ENCODE measurements at places on chromosomes 5 and 9.
A peak's percentile ranks its signal among the peaks of the same experiment; 100 is the strongest.

GRCh38 chr9:130448035-130448624 lies 3.4 kb downstream of the ASS1 start:
- DNase-seq = no peak

DNA sequence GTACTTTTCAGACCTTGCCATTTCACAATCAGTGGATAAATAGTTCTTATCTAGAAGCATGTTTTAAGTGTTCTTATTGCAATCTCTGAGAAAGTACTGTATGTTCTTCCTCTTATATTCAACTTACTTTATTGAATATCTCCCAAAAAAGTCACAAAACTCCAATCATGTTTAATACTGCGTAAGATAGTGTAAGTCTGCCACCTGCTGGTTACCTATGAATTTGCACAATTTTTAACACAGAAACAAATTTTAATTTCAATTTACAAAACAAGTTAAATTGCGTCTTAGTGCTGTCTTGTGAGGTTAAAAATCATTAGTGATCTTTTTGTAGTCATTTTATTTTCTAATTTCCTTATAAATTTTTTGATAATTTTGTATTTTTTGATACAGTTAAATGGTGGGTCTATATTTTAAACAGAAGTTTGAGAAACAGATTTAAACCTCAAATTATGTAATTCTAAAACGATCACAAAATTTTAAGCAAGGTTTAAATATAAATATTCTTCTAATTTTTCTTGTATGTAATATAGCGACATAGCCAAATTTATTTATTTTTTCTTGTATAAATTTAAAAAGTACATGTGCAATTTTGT lies 115.8 kb downstream of the EMB start:
- DNase-seq = peak; percentile 13

- no peak for DNase-seq
These were observed 737 bp downstream of the RNF180 start for GRCh38 chr5:64166201-64166959.

GRCh38 chr5:68484307-68485068 lies 268.9 kb downstream of the PIK3R1 start:
- DNase-seq = no peak

DNA sequence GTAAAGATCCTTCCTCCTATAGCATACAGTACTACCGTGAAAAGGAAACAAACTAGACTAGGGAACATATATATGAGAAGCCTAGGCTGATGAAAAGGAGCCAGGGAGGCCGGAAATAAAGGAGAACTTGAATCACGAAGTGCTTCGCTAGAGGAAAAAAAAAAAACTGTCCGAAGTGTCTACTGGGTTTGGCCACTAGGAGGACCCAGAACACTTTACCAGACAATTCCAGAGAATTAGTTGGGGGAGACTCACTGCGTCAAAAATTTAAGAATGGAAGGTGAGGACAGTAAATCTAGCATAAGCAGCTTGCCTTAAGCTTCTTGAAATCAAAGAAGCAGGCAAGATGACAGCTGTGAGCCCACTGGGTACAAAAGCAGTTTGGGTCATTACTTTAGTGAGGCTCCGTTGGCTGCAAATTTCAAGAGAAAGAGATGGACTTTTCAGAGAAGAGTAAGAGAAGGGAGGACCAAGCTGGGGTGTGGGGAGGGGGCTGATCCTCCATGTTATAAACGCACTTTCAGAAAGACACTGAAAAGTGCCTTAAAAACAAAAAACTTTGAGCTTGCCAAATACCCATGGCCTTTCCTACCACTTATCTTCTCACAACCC lies 47.4 kb downstream of the P4HA2 start:
- peak; percentile 58 for DNase-seq

DNA sequence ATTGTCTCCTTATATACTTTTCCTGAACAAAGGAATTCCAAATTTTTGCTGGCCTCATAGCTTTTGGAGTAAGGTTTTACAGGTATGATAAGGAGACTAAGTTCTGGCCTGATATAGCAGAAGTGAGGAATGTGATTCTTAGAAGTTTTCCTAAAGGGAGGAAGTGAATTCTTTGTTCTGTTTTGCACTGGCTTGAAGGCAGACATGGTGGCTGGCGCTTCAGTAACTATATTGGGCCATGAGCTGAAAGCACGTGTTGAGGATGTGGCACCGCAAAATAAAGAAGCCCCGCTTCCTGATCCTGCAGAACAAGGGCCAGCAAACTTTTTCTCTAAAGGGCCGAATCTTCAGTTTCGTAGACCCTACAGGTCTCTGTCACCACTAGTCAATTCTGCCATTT lies 224.2 kb downstream of the SNX18 start:
- no peak for DNase-seq

DNA sequence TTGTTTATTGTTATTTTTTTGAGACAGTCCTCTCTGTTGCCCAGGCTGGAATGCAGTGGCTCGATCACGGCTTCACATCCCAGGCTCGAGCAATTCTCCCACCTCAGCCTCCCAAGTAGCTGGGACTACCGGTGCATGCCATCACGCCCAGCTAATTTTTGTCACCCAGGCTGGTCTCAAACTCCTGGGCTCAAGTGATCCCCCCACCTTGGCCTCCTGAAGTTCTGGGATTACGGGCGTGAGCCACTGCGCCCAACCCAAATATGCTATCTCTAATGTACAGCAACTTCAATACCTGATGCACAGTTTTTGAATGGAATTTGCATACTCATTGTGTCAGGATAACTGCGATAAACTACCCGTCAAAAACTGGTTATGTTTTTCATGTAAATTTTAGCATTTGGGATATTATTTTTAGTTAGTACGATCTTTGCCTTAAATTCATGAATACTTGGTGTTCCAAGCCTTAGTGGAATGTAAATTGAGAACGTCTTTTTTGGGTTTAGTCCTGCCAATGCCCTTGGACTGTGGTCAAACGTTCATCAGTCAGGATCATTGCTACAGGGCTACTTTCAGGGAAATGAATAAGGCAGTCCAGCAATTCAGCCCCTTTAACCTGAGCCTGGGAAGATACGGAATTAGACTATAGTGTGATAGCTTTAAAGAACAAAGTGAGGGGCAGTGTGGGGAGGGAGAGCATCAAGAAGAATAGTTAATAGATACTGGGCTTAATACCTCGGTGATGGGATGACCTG lies 4.4 kb downstream of the UGCG start:
- no peak for DNase-seq

- peak; percentile 34 for DNase-seq
These were observed 155.0 kb upstream of the CLINT1 start for GRCh38 chr5:158013939-158014338.

- no peak for DNase-seq
These were observed 401.4 kb downstream of the PSAT1 start for GRCh38 chr9:78698371-78698770.

GRCh38 chr5:178177569-178177968 lies 9.6 kb downstream of the GMCL2 start:
- DNase-seq = no peak

DNA sequence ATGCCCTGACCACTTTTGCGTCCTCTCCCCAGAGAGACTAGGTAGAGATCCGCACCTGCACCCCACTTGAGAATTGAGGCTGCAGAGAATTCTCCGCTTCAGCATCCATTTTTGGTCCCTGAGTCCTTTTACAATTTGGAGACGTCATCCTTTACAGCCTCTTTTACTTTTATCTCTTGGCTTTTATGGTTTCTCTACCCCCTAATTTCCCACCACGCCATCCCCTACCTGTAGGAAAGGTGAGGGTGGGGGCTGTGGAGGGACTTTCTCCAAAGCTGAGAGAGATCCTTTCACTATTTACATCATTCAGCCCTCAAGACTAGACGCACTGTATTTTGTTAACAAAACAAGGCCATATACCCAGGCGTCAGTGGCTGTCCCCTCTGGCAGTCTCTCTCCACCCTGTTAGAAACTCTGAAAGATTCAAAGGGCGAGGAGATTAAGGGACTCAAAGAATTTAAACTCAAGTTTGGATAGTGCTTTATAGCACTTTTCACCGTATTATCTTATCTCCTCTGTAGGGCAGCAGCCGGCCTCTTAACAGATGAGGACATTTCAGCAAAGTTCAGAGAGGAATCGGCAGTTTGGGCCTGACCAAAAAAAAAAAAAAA lies 1.7 kb downstream of the MSX2 start:
- no peak for DNase-seq

GRCh38 chr5:93589829-93590215 lies 6.8 kb downstream of the NR2F1 start:
- no peak for DNase-seq

- DNase-seq = no peak
These were observed 13.4 kb downstream of the PTPA start for GRCh38 chr9:129124506-129125069.

GRCh38 chr9:122325124-122325523 lies 45.7 kb upstream of the PTGS1 start:
- no peak for DNase-seq

DNA sequence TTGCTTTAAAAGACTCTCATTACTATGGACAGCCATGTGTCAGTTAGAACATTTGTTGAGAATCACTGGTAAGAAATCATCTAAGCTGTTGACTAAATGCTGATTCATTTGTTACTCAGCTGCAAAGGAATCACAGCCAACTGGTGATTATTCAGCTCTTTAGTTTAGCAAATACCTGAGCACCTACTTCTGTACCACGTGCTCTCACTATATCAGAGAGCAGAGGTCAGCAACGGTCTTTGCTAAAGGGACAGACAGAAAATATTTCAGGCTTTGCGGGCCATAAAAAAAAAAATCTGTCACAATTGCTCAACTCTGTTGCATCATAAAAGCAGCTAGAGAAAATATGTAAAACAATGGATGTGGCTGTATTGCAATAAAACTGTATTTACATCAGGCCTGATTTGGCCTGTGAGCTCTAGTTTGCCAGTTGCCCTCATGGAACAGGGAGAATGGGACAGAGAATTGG lies 377.6 kb downstream of the DNAH5 start:
- DNase-seq = peak; percentile 13

GRCh38 chr5:17402289-17403121 lies 95.5 kb upstream of the TAF11L2 start:
- DNase-seq = no peak

DNA sequence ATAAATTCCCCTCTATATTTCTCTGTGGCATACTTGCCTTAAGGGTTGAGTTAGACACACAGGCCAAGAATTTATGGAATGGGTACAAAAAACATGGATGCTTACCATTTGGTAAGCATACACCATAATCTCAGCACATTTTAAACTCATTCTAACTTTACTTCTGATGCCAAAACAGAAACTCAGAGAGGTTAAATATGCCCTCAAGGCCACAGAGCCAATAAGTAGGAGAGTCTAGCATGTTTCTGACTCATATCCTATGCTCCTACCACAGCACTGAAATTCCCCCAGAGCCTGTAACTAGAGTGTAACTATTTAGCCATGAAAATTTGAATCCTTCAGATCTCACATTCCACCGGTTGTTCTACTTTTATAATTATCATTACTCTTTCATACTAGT lies 559.7 kb downstream of the ACTL7B start:
- DNase-seq = no peak

DNA sequence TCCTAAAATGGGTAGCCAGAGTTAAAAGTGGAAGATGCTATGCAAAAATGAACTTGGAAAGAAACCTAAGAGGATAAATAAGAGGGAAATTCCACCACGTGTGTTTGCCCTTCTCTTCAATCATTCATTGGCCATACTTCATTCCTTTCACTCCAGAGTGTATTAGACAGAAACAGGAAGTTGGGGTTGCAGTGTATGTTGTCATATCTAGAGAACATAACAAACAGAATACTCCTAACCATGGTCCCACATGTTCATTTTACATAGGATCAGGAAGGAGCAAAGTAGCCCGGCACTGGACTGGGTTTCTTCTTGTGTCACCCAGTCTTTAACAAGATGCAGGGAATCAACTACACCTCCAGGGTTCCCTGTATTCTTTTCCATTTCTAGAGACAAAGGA lies 7.6 kb upstream of the GPBP1 start:
- no peak for DNase-seq

GRCh38 chr9:26132746-26133312 lies 454.6 kb upstream of the TUSC1 start:
- no peak for DNase-seq

DNA sequence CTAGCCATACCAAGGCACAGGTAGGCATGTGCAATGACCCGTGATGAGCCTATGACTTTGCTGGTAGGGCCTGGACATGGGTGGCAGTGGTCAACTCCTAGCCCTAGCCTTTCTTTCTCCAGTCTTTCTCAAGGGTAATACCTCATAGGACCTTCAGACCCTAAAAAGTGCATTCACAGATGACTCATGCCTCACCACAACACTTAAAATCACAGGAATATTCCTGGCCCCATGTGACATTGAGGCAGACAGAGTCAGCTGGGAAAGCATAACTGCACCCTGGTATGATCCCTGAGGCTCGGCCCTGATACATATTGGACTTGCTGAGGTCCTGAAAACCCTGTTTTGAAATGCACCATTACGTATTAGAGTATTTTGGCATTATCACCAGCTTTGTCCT lies 449.5 kb downstream of the HINT1 start:
- DNase-seq = no peak

DNA sequence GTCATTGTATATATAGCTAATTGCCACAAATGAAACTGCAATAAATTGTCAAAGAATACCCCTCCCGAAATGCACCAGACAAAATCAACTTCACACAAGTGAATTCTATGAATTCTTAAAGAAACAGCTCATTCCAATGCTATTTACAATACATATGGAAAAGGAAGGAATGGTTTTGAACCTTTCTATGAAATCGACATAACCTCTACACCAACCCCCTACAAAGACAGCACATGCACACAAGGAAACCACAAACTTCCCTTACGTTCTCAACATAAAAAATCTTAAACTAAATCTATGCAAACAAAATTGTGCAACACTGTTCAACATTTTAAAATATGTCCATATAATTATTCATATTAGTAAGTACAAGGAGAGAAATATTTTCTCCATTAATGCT lies 39.2 kb downstream of the MARCHF11 start:
- no peak for DNase-seq

DNA sequence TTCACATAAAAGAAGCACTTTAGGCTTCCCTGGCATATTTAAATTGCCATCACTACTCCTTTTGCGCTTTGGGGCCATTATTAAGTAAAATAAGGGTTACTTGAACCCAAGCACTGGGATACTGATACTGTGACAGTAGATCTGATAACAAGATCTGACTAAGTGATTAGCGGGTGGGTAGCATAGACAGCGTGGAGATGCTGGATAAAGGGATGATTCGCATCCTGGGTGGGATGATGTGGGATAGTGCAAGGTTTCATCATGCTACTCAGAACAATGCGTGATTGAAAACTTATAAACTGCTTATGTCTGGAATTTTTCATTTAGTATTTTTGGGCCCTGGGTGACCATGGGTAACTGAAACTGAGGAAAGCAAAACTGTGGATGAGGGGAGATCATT lies 75.1 kb downstream of the PTTG1 start:
- DNase-seq = no peak

GRCh38 chr5:175814691-175815090 lies 56.7 kb upstream of the CPLX2 start:
- DNase-seq = peak; percentile 37

- DNase-seq = no peak
These were observed 100.2 kb upstream of the GNA14 start for GRCh38 chr9:77748214-77748772.

- DNase-seq = no peak
These were observed 31.6 kb downstream of the ABLIM3 start for GRCh38 chr5:149172709-149173505.

DNA sequence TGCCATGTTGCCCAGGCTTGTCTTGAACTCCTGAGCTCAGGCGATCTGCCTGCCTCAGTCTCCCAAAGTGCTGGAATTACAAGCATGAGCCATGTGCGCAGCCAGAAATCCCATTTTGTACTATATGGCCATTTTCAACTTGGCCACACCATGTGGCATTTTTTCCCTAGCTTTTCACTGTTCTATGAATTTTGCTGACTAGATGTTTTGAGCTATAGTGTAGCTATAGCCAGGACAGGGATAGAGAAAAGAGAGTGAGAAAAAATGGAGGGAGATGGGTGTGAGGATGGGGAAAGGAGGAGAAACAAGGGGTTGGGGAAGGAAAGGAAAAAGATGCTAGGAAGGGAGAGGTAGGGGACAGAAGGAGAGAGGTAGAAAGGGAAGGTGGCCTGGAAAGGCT lies 46.4 kb downstream of the DMXL1 start:
- no peak for DNase-seq

Data from Calu3 (cell line).